ENCODE measurements at places on chromosomes 1 and 21.
A peak's percentile ranks its signal among the peaks of the same experiment; 100 is the strongest.

- peak; percentile 85 for DNase-seq
Measured at GRCh38 chr1:207963427-207964194, 52.7 kb upstream of the CD34 start.

DNA sequence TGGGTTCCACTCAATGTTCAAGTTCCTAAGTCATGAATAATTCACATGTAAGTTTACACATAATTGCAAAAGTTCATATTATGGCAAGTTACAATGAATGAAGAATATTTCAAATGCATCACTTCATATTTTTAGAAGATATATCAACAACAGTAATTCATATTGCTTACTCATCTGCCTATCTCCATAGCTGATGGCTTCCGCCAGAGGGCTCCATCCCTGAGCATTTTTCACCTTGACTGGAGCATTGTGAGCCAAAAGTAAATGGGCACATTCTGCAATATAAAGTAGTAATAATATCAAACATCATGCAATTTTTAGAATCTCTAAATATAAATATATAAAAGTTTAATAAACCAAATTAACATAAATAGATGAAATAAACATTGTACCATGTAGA, 29.8 kb downstream of the ANKRD13C start:
- DNase-seq, result no peak

DNA sequence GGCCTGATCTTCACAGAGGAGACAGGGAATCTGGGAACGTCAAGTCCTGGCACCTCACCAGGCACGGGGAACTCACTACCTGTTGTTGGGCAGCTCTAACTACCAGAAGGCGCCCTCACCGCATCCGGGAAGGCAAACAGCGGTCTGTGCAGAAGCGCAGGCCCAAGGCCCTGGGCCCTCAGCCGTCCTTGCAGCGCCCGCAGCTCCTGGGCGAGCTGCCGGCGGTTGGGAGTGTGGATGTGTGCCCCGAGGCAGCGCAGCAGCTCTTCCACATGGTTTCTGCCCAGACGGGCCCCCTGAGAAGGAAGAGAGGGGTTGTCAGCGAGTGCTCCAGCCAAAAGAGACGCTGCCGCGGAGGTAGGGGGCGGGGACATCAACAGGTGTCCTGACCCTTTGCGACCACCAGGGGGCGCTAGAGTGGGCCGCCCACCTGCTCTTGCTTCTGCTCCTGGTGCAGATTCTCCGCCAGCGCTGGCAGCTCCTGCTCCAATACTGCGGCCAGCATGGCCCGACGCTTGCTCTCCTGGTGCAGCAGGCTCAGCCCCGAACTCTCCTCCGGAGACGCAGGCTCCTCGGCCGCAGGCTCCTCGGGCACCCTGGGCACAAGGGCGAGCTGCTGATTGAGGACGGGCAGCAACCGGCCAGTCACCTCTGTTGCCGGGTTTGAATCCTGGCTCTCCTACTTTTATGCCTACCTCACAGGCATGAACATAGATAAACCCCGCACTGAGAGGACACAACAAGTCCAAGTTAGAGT, 9.3 kb downstream of the MAP3K6 start:
- DNase-seq, result peak; percentile 86

GRCh38 chr1:234925440-234926263, 203.0 kb downstream of the TOMM20 start:
- peak; percentile 35 for DNase-seq

DNA sequence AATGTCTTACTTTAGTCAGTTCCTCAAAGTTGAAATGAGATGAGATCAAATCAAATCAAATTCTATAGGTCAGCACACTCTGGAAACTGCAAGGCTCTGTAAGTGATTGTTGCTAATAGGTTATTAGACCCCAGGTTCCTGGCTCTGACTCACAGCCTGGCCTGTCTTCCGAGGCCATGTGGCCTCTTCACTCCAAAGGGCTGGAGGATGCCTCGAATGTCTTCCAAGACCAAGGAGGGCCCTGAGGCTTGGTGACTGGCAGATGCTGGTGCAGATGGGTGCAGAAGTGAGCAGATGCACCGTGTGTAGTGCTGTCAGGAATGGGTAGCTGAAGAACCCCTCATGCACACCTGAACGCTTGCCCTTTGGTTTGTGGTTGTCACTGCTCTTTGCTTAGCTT, 113.4 kb downstream of the MAB21L3 start:
- DNase-seq, result no peak

- no peak for DNase-seq
Measured at GRCh38 chr1:34057347-34058130, 107.5 kb downstream of the CSMD2 start.

DNA sequence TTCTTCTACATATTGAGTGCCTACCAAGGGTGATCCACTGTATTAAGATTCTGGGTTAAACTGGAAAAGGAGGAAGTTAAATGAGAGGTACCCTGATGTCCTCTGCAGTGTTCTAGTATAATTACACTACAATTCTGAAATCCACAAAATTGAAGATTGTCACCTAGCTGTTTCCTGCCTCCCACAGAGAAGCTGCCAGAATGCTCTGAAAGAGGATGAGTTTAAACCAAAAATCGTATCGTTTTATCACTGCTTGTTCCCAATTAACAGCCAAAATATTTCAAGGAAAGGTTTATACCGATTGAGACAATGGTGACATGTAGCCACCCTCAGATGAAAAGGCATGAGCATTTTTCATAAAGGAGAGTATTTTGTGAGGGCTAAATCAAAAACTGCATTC, 28.0 kb downstream of the TIAM1 start:
- DNase-seq, result no peak

- DNase-seq, result no peak
Measured at GRCh38 chr21:20875742-20876141, 122.5 kb upstream of the NCAM2 start.

DNA sequence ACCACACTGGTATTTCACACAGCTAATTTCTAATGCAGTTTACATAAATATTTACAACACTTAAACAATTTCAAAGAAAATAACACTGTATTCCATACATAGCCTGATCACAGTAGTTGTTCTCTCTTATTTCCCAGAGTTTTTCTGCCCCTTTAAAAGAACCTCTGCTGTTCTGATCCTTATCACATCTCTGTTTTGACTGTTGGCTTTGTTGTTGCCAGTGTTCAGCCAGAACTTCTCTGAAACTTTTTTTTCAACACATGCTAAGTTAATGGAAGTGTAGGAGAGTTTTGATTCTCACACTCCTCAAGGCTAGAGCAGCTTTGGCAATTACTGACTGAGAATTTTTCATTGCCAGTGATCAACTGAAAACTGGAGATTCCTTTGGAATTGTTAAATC, 11.1 kb downstream of the SELE start:
- no peak for DNase-seq

DNA sequence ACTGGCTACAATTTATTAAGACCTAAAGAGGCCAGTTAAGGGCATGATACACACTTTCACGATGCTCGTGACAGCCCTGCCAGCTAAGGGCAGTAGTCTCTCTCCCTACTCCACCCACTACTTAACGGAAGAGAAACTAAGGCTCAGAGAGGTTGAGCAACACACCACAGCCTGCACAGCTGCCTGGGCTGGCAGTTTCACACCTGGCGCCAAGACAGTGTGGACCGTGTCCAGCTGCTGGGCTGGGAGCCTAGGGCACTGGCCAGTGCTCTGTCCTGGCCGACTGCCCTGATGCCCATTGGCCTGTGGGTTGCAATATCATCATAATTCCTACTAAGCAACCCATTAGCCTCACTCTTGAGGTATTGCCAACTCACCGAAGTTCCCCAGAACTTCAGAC, 27.6 kb downstream of the TENT5C start:
- DNase-seq, result no peak

DNA sequence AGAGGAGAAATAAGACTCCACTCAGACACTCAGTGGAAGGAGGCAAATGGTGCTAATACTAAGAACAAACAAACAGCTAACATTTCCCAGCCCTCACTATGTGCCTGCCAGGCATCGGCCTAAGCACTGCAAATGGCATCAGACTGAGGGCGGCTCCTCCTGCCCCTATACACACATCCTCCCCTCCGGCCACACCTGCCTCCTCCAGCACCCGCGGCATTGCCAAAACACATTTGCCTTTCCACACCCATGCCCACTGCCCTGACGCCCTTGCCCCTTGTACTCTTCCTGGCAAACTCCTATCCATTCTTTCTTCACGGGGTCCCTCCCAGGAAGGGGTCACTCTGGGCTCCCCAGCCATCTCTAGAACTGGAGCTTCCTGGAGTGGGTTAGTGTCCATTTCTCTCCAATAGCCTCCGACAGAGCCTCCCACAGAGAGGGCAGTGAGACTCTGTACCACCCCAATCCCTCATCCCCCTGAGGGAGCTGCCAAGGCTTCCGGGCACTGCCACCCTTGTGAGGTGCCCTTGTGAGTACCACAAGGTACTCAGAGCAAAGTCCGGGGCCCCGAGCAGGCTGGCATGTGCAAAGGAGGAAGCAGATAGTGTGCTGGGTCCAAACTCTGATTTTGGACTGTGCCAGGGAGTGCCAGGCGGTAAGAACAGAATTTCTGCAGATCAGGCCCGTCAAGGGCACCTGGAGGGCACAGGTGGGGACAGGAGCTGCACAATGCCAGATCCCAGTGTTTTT, 959 bp downstream of the AKR7A3 start:
- no peak for DNase-seq

GRCh38 chr1:167695756-167696561, 25.8 kb upstream of the MPZL1 start:
- DNase-seq, result no peak

DNA sequence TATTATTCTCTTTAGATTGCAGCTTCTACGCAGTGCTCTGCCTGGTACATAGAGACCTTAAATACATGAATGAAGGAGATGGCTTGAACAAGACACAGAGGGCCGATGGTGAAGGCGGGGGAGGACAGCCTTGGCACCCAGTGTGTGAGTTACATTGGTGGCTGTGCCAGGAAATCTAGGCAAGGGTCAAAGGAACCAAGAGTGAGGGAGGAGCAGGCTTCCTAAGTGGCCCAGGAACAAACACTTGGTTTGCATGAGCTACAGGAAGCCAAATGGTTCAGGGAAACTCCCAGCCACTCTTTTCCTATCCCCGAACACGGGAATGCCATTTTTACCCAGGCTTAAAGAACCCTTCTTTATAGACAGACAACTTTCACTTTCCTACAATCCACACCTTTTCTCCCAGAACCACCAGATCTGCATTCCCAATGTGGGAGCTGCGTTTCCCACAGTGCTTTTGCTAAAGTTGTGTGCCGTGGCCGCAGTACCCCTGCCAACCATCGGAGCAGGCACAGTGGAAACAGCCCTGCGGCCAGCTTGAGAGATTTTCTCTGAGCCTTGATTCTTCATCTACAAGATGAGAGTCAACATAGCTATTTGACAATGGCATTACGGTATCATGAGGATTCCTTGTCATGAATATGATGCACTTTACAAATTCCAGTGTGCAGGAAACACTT, 3.5 kb upstream of the CLEC20A start:
- no peak for DNase-seq

DNA sequence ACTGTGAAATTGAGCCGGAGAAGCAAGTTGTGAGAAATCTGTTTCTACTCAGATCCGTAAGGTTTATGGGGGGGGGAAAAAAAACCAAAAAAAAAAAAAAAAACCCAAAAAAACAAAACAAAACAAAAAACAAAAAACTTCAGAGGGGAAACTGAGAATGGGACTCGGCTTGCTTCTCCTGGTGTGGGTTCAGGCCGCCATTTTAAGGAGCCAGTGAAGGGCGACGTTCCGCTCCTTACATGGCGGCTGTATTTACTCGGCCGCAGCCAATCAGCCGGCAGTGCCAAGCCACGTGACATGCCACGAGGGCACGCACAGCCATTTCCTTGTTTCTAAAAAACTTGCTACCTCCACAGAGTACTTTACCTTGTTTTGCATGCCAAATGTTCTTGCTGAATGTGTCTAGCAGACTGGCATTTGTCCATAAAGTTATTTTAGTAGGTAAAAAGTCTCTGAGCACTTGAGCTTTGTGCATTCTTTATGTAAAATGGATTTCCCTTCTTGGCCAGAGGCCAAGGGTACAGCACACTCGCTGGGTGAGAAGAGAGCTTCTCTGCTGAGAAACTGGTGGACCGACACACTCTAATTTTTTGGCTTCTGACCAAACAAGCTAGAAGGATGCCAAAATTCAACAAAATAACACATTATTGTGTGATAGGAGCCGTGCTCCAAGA, 101.8 kb downstream of the NFIA start:
- DNase-seq, result no peak

GRCh38 chr1:38529391-38529790, 330.2 kb downstream of the RRAGC start:
- DNase-seq, result no peak

DNA sequence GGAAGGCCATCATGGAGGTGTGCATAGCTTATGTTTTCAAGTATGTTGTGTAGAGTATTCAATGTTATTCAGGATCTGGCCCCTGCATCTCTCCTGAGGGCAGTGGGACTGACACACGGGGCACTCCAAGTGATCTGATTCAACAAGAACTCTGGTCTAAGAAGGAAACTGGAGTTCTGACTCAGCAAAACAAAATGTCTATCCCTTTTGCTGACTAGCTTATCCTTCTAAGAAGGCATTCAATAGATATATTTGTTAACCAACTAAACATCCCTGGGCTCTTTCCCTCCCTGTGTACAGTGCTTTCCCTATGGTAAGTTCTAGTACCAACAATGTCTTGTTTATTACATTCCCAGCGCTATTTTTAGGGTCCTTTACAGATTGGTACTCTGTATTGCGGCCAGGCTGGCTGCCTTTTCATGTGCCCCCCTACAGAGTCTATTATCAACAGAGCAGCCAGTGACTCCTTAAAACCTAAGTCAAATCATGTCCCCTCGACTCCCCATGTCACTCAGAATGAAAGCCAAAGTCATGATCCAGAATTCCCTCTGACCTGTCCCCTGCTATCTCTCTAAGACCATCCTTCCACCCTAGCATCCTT, 304.9 kb downstream of the KCNH1 start:
- no peak for DNase-seq

All from CD4-positive, alpha-beta T cell treated with Interleukin-10 for 1 hour (primary cell).